Activated CD8-positive, alpha-beta memory T cell treated with anti-CD3 and anti-CD28 coated beads for 4 hours (primary cell): ENCODE measurements at places on chromosomes 4 and X.

GRCh38 chr4:10260777-10261176 lies 144.2 kb upstream of the WDR1 start:
- no peak for DNase-seq

GRCh38 chrX:74510401-74510800 lies 89.1 kb downstream of the SLC16A2 start:
- DNase-seq = no peak

DNA sequence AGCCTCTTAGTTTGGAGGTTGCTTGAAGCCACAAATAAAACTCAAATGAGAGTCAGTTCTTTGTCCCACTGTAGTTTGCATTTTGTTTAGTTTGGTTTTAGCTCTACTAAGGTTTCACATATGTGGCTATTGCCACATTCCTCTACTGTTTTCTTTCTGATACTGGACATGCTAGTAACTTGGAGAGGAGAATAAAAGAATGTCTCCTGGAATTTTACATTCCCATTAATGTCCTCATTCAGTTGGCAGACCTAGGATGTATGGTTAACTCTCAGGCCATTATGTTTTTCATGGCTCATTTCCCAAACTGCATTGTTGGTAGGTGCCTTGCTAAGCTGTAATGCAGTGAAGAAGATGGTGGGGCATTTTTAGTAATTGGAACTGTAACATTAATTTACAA lies 29.9 kb downstream of the UPRT start:
- no peak for DNase-seq

- no peak for DNase-seq
These were observed 47.5 kb downstream of the SORCS2 start for GRCh38 chr4:7239844-7240243.

- no peak for DNase-seq
These were observed 21.5 kb upstream of the ENPEP start for GRCh38 chr4:110454441-110454840.
